ENCODE measurements at places on chromosomes 2 and 18. TPM values are rescaled to one million over a fixed set of nuclear protein-coding genes. Genes with fewer than 3 reads are reported as not detected.

DNA sequence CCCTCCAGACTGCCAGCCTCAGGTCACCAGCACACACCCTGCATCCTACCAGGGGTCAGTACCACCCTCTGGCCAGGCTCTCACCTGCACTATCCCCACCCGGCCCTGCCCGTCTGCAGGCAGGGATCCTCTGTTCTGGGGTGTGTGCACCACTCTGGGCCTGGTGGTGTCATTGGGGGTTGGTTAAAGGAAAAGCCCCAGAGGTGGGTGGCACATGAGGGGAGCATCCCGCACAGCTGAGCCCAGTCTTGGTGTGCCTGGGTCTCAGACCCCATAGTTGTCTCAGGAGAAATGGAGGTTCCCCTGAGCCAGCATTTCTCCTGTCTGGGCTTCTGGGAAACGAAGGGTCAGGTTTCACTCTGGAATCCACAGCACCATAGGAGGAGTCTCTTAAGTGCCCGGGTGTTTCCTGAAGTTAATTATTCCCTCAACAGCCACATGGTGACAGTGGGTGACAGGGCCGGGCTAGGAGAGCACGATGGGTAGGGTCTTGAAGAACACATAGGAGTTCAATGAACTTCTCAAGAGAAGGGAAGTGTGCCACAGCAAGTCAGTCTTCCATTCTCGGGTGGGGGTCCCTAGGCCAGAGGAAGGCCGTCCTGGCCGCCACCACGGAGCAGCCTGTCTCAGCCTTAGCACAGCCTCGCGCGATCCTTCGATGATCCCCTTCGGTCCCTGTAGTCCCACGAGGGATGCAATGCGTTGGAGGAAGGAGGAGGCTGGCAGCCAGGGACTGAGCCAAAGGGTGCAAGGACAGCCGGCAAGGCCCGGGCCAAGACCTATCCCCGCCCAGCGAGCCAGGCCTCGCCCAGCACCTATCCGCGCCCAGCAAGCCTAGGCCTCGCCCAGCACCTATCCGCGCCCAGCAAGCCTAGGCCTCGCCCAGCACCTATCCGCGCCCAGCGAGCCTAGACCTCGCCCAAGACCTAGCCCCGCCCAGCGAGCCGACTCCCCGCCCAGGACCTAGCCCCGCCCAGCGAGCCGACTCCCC is 1.1 kb upstream of the FARP2 start:
- DNase-seq, result no peak

The GAD1 gene
- polyA plus RNA-seq, result 1.4 TPM

DNA sequence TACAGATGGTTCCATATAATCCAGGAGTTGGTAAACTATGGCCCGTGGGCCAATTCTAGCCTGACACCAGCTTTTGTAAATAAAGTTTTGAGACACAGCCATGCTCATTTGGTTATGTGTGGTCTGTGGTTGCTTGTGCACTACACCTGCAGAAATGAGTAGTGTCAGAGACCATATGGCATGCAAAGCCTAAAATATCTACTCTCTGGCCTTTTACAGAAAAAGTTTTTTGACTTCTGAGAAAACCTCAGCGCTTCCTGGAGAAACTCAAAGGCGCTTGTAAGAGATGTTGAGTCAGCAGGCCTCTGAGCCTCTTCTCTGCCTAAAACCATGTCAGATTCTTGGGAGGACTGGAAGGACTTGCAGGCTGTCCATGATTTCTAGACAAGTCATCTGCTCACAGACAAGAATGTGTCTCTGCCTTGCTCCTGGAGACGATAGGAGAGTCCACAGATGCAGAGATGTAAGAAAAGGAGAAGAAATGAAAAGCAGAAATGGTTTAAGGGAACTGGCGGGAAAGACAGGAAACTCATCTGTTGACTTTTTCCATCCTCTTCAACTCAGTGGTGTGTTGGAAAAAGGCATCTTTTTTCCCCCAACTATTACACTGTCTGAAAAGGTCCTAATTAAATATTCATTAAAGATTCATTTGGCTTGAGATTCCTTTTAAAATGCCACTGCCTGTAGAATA is 5.2 kb downstream of the TTC39C start:
- DNase-seq, result no peak

- no peak for DNase-seq
Observed at GRCh38 chr2:188880740-188881139, 93.4 kb upstream of the COL3A1 start.

DNA sequence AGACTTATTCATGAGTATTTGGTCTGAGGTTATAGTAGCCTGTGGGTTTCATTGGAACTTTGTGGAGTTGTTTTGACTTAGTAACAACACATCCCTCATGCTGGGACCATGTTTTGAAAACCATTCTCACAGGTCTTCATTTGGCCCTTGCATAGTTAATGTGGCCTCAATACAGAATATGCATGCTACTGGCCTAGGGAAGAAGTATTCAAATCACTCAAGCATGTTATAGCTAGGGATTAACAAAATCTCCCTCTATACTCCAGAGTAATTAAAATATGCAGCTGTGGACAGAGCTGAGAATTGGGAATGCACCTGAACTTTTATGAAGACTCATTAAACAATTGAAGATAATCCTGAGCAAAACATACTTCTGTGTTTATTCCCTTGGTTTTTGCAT is 325.5 kb upstream of the CHAC2 start:
- DNase-seq, result no peak

- DNase-seq, result no peak
Observed at GRCh38 chr18:51563396-51563795, 365.9 kb upstream of the MEX3C start.

GRCh38 chr2:101776172-101777043 is 78.9 kb downstream of the MAP4K4 start:
- DNase-seq, result no peak

GRCh38 chr18:75809151-75809925 is 381.8 kb upstream of the SMIM21 start:
- DNase-seq, result no peak

The ROCK1 gene
- polyA plus RNA-seq, result 79.1 TPM

DNA sequence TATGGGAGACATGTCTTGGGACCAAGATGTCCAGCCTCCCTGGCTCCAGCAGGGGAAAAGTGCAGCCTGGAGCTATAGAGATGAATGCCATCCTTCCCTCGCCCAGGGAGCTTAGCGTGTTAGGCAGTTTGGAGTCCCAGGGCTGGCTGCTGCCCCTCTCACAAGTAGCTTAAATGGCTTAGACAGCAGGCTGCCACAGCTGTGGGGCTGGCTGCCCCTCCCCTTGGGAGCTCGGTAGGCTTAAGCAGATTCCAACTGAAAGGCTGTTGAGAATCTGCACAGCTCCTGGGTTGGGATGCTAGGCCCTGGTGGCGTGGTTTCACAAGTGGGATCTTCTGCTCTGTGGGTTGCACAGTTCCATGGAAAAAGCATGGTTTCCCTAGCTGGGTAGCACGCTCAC is 940.5 kb upstream of the DDX18 start:
- no peak for DNase-seq

DNA sequence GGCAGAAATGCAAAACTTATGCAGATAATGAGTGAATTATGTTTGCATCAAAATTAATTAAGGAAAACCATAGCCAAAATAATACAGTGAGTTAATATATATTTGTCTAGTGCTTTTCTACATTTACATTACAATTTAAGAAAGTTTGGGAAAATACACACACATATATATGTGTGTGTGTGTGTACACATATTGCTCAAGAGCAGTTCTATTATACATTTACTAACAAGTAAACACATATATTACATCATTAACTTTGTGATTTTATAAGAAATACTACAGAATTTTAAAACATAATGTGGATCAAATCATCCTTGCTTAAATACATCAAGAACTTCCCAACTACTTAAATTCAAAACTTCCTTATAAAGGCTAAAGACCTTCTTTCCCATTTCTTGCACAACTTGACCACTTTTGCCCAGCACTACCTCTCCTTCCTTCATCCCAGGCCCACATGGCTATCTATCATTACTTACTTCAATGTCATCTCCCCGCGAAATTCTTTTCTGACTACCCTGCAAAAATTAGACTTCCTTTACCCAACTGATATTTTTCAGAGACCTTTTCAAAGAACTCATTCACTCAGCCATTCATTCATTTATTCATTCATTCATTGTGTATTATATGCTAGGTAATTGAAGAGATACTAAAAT is 68.4 kb downstream of the COL5A2 start:
- no peak for DNase-seq

The ANKRD30BL gene
- polyA plus RNA-seq, result 0.85 TPM

GRCh38 chr2:106602042-106602441 is 114.9 kb downstream of the CD8B2 start:
- no peak for DNase-seq

GRCh38 chr2:190382851-190383250 is 25.3 kb upstream of the MFSD6 start:
- DNase-seq, result peak; percentile 60

DNA sequence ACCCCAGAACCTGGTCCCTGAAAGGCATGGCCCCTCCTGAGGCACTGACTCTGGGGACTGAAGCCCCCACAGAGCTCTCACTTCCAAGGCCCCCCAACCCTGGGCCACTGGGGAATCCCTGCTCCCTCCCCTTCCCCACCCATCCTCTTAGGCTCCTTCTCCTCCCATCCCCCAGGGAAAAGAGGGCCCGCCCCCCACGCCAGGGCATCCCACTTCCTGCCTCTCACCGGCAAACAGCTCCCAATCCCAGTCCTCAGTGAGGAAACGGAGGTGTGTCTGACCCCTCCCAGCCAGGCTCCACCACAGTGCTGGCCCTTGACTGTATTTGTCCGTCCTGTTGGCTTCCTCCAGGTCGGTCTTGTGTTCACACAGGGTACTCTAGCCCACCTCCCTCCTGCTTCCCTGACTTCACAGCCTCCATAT is 35.0 kb upstream of the PTMA start:
- no peak for DNase-seq

GRCh38 chr2:203908066-203908796 is 28.3 kb upstream of the ICOS start:
- DNase-seq, result no peak

DNA sequence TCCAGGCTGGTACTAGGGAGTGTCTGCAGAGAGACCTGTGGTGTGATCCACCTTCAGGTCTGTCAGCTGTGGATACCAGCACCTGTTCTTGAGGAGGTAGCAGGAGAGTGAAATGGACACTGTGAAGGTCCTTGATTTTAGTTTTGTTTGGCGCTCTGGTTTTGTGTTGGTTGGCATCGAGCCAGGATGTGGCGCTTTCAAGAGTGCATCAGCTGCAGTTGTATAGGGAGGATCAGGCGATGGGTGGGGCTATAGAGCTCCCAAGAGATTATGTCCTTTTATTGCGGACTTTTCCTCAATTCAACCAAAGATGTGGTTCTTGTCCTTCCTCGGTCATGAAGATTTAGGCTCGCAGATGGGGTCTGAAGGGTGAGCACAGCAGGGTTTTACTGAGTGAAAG is 37.5 kb downstream of the SLC39A10 start:
- no peak for DNase-seq

The MYO5B gene
- 28.6 TPM for polyA plus RNA-seq

- no peak for DNase-seq
Observed at GRCh38 chr18:44409515-44409914, 271.2 kb upstream of the SETBP1 start.

GRCh38 chr2:24214880-24215279 is 40.0 kb downstream of the FAM228A start:
- DNase-seq, result no peak

DNA sequence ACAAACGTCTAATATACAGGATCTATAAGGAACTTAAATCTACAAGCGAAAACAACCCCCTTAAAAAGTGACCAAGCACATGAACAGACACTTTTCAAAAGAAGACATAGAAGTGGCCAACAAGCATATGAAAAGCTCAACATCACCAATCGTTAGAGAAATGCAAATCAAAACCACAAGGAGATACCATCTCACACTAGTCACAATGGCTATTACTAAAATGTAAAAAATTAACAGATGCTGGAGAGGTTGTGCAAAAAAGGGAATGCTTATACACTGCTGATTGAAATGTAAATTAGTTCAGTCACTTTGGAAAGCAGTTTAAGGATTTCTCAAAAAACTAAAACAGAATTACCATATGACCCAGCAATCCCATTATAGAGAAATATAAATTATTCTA is 1148.5 kb upstream of the FAM98A start:
- no peak for DNase-seq

The MAP3K19 gene
- 0.73 TPM for polyA plus RNA-seq

- DNase-seq, result no peak
Observed at GRCh38 chr18:11324956-11325882, 175.8 kb upstream of the PIEZO2 start.

GRCh38 chr18:74733598-74733997 is 135.9 kb downstream of the ZNF407 start:
- DNase-seq, result no peak

The ACOXL gene
- polyA plus RNA-seq, result 1.1 TPM

The ASTL gene
- polyA plus RNA-seq, result 0.18 TPM

GRCh38 chr2:239638376-239638775 is 237.6 kb upstream of the HDAC4 start:
- DNase-seq, result no peak

DNA sequence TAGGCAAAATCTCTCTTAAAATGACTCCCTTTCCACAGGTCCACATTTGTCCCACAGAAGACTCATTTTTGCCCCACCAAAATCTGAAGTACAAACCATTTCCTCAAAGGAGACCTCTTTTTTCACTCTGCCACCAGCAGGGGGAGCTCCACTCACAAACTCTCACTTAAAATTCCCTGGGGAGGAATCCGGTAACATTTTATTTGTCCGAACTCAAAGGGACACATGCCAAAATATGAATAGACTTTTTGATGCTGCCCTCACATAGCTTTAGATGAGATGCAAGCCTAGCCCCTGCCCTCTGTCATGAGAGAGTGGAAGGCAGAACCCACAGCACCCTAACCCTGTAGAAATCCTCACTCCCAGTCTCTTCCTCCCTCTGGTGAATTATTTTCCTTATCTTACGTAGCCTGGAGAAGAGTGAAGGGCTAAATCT is 57.1 kb downstream of the RMDN2 start:
- DNase-seq, result peak; percentile 78

The UBR3 gene
- 48.3 TPM for polyA plus RNA-seq

DNA sequence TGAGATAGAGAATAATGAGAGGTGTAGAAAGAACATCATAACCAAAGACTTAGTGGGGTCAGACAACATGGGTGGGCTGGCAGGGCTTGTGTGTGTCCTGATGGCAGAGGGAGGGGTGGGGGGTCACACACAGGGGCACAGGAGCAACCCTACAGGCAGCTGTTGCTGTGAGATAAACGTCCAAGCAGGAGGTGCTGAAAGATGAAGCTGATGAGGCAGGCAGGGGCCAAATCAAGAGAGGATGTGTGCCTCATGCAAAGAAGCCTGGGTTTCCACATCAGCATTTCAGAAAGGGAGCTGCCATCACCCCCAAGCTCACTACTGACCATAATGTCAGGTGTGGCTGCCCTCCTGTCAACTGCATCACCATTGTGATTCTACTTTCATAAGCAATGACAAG is 16.0 kb upstream of the SKA1 start:
- DNase-seq, result no peak

GRCh38 chr2:226771067-226771466 is 28.6 kb downstream of the IRS1 start:
- no peak for DNase-seq

The DPYSL5 gene
- polyA plus RNA-seq, result 6.8 TPM

The RPRM gene
- polyA plus RNA-seq, result 3.2 TPM

The OTOS gene
- not detected for polyA plus RNA-seq

- DNase-seq, result no peak
Observed at GRCh38 chr2:137190411-137191195, 425.3 kb downstream of the THSD7B start.

The EVX2 gene
- polyA plus RNA-seq, result not detected

The ACTG2 gene
- polyA plus RNA-seq, result 0.40 TPM
